ENCODE measurements at places on chromosomes 3 and 15. TPM values are rescaled to one million over a fixed set of nuclear protein-coding genes. Genes with fewer than 3 reads are reported as not detected.

LPP gene
- 102 TPM for total RNA-seq

WDR76 gene
- 170 TPM for total RNA-seq

GXYLT2 gene
- total RNA-seq, result not detected

PFKFB4 gene
- 10.8 TPM for total RNA-seq

LNP1 gene
- 10.8 TPM for total RNA-seq

TMEM108 gene
- total RNA-seq, result not detected

Measured in OCI-LY7 (cell line).